ENCODE measurements at places on chromosomes 3 and 15. TPM values are rescaled to one million over a fixed set of nuclear protein-coding genes. Genes with fewer than 3 reads are reported as not detected.

DNA sequence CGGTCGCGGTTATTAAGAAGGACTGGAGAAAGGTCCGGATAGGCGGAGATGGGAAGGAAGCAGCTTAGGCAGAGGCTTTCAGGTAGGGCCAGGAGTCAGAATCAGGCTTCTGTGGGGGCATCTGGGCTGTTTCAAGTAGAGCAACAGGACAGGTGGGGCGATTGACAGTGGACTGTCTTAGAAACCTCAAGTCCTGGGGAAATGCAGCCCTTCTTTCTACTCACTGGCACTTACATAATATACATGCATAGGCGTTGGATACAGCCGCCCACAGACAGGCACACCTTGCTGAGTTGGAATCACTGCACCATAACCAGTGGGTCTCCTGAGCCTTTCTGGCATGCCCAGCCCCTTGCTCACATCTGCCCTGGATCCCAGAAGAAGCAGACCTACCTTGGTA lies 730 bp downstream of the MYD88 start:
- peak overlapping the region; percentile 92 for H3K27ac ChIP-seq
- H3K4me3 ChIP-seq: peak overlapping the region; percentile 70
- no peaks in the 10 kb centered on the region for H3K27me3 ChIP-seq

- DNase-seq: no peak
- H3K4me1 ChIP-seq: no peaks in the 10 kb centered on the region
- no peak overlapping the region for H3K4me3 ChIP-seq
- H3K27ac ChIP-seq: no peak overlapping the region
Observed at GRCh38 chr15:90915216-90915807, 12.2 kb downstream of the MAN2A2 start.

GRCh38 chr15:66925721-66926120 lies 139.7 kb upstream of the SMAD3 start:
- no peaks in the 10 kb centered on the region for H3K36me3 ChIP-seq
- no peaks in the 10 kb centered on the region for H3K27me3 ChIP-seq
- H3K4me1 ChIP-seq: no peaks in the 10 kb centered on the region

DNA sequence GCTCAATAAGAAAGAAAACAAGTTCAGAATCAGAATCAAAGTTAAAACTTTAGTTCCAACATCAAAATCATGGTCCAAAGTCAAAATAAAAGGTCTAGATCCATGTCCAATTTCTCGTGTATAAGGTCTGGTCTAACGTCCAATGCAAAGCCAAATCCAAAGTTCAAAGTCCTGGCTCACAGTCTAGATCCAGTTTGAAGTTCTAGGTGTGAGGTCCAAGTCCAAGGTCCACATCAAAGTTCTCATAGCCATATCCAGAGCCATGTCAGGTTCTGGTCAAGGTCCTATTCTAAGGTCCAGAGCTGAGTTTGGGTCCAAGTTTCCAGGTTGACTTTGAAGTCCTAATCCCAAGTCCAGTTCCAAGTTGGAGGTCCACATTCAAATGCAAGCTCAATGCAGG lies 40.7 kb upstream of the VIPR1 start:
- DNase-seq: no peak
- no peaks in the 10 kb centered on the region for H3K4me1 ChIP-seq
- H3K36me3 ChIP-seq: no peaks in the 10 kb centered on the region
- no peak overlapping the region for H3K4me3 ChIP-seq
- no peak overlapping the region for H3K27ac ChIP-seq

DNA sequence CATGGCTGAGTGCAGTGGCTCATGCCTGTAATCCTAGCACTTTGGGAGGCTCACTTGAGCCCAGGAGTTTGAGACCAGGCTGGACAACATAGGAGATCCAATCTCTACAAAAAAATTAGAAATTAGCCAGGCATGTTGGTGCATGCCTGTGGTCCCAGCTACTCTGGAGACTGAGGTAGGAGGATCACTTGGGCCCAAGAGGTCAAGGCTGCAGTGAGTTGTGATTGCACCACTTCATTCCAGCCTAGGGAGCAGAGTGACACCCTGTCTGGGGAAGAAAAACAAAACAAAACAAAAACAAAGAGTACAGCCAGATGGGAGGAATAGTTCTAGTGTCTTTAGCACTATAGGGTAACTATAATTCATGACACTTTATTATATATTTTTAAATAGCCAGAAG lies 26.2 kb upstream of the COMMD4 start:
- H3K27me3 ChIP-seq: no peaks in the 10 kb centered on the region
- no peak overlapping the region for H3K4me3 ChIP-seq
- H3K36me3 ChIP-seq: no peaks in the 10 kb centered on the region

DNA sequence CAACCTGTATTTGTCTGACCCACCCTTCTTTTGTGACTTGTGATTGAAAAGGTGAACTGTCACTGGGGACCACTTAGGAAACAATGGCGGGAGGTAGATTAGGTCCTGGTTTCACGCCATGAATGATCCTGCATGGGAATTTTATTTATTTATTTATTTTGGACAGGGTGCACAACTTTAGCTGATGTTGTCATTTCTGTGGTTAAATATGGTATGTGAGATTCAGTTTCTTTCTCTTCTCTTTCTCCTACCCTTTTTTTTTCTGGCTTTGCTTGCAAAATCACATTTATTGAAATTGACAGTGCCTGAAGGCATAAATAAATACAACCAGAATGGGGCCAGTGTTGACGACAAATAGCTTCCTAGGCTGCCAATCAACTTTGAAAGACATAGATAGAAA lies 18.0 kb upstream of the HTR3E start:
- no peaks in the 10 kb centered on the region for H3K4me1 ChIP-seq
- no peaks in the 10 kb centered on the region for H3K36me3 ChIP-seq
- no peak for DNase-seq
- H3K27ac ChIP-seq: no peak overlapping the region
- H3K4me3 ChIP-seq: no peak overlapping the region

GRCh38 chr15:31517711-31518110 lies 191.1 kb downstream of the KLF13 start:
- H3K4me1 ChIP-seq: no peaks in the 10 kb centered on the region
- H3K27ac ChIP-seq: no peak overlapping the region
- H3K27me3 ChIP-seq: no peaks in the 10 kb centered on the region

The REC114 gene
- total RNA-seq: not detected

The RAD18 gene
- 35.4 TPM for total RNA-seq

The PDZRN3 gene
- 75.9 TPM for total RNA-seq

The GOLGA8J gene
- total RNA-seq: not detected
